ENCODE measurements at places on chromosomes 2 and 18. TPM values are rescaled to one million over a fixed set of nuclear protein-coding genes. Genes with fewer than 3 reads are reported as not detected.
A peak's percentile ranks its signal among the peaks of the same experiment; 100 is the strongest.

Gene HOXD13
- not detected for polyA plus RNA-seq

Gene ST8SIA3
- 0.28 TPM for polyA plus RNA-seq

DNA sequence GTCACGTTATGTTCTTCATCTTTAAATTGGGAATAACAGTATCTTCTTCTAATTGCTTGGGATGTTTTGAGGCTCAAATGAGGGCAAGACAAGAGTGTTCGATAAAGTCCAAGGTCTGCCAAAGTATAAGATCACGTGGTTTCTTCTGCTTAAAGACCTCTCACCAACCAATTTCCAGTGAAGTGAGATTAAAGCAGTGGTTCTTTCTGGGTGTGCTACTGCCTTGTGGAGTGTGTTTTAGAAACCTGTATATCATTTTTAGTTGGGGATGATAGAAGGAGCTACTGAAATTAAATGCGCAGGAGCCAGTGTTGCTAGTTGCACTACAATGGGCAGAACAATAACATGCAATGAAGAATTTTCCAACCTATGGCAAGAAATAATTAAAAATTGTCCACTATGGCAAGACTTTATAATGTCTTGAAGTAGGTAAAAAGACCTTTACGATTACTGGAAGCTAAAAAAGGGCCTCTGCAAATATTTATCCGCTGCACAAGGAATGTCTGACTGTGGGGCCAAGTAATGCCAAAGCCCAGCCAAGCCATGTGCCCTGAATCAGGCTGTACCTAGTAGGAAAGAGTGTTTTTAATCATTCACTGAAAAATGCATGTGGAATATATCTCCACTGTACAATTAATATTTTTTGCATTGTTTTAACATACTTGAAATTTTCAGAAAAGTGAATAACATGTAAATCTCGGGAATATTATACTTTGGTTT, 244.5 kb upstream of the REG3G start:
- no peaks in the 10 kb centered on the region for H3K27me3 ChIP-seq
- no peak overlapping the region for H3K4me3 ChIP-seq
- no peaks in the 10 kb centered on the region for H3K4me1 ChIP-seq

- DNase-seq = no peak
- no peaks in the 10 kb centered on the region for H3K4me1 ChIP-seq
- no peak overlapping the region for H3K4me3 ChIP-seq
- H3K27ac ChIP-seq = no peak overlapping the region
- peaks cover 6% of the 10 kb centered on the region for H3K36me3 ChIP-seq
- H3K27me3 ChIP-seq = no peaks in the 10 kb centered on the region
Measured at GRCh38 chr18:75290737-75291358, 80.3 kb downstream of the TSHZ1 start.

DNA sequence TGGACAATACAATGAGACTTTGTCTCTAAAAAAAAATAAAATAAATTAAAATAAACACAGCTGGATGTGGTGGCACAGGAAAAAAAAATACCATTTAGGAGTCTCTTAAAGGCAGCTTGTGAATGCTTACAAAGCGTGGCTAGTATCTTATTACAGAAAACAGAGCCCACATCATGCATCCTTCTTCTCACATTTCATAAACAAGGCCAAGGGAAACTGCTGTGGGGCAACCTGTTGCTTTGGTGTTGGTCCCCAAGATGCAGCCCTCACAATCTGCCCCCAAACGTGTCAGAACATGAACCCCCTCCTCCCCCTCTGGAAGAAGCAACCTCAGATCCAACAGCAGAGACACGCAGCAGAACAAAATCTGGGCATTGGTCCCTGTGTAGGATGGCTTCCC, 2.6 kb downstream of the SLC14A1 start:
- H3K4me1 ChIP-seq = peaks cover 6% of the 10 kb centered on the region
- H3K36me3 ChIP-seq = no peaks in the 10 kb centered on the region
- H3K4me3 ChIP-seq = 0 out of 2 replicates have a peak overlapping the region, but pooled peaks have one; percentile 18
- H3K27ac ChIP-seq = no peak overlapping the region
- DNase-seq = no peak

- H3K36me3 ChIP-seq = no peaks in the 10 kb centered on the region
- H3K27ac ChIP-seq = no peak overlapping the region
- no peaks in the 10 kb centered on the region for H3K27me3 ChIP-seq
Measured at GRCh38 chr18:42632801-42633200, 482.7 kb downstream of the RIT2 start.

- H3K27ac ChIP-seq = peak overlapping the region; percentile 21
- peaks cover 20% of the 10 kb centered on the region for H3K36me3 ChIP-seq
- H3K27me3 ChIP-seq = no peaks in the 10 kb centered on the region
- no peak for DNase-seq
Measured at GRCh38 chr2:222569826-222570225, 86.1 kb downstream of the FARSB start.

GRCh38 chr18:2846636-2847316, at the start of gene EMILIN2:
TSS of gene EMILIN2 (plus strand) at chr18:2847006. CDS start at chr18:2847189, 183 bp downstream.
- no peaks in the 10 kb centered on the region for H3K36me3 ChIP-seq
- no peaks in the 10 kb centered on the region for H3K4me1 ChIP-seq
- H3K27ac ChIP-seq = no peak within 1 kb of the TSS
- peak within 1 kb of the TSS; percentile 14 for H3K4me3 ChIP-seq

GRCh38 chr18:6781796-6782195, 52.3 kb downstream of the ARHGAP28 start:
- H3K36me3 ChIP-seq = no peaks in the 10 kb centered on the region
- peaks cover 12% of the 10 kb centered on the region for H3K4me1 ChIP-seq
- H3K4me3 ChIP-seq = no peak overlapping the region
- peak; percentile 64 for DNase-seq

- H3K27ac ChIP-seq = no peak overlapping the region
- DNase-seq = no peak
- H3K4me1 ChIP-seq = no peaks in the 10 kb centered on the region
- H3K4me3 ChIP-seq = no peak overlapping the region
- no peaks in the 10 kb centered on the region for H3K27me3 ChIP-seq
- H3K36me3 ChIP-seq = no peaks in the 10 kb centered on the region
Measured at GRCh38 chr2:21367421-21367820, 243.7 kb downstream of the TDRD15 start.

DNA sequence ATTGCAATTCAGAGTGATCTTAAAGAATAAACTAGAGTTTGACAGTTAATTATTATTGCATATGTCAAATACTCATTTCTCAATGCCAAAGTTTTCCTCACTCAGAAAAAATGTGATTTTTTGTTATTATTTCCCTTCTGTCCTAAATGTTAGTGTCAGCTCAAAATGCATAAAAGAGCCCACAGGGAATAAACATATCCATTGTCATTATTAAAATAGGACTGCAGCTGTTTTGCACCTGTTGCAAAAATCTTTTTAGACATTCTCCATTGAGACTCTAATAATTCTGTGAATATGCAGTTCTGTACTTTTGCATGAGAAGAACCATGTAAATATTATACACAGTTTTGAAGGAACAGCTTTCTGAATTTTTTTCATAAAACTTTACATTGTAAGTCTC, 540.0 kb upstream of the SLC39A10 start:
- DNase-seq = no peak
- H3K36me3 ChIP-seq = no peaks in the 10 kb centered on the region
- no peak overlapping the region for H3K4me3 ChIP-seq
- no peaks in the 10 kb centered on the region for H3K27me3 ChIP-seq

All from SK-N-SH (cell line).